ENCODE measurements at places on chromosomes 13 and 19.

- no peak for DNase-seq
Measured at GRCh38 chr13:48939728-48940127, 36.0 kb upstream of the FNDC3A start.

DNA sequence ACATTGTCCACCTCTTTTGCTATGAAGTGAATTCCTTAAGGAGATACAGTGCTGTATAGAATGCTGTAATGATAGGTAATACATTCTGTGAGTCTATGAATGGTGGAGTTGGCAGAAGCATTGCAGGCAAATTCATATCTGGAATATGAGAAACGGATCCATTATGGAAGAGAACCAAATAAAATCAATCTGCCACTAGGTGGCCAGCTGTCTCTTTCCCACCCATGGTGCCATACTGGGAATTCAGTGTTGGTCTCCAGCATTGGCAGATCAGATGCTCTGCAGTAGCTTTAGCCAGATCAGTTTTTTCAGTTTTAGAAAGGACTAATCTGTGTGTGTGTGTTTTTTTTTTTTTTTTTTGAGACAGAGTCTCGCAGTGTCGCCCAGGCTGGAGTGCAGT lies 27.6 kb downstream of the DNAJC3 start:
- DNase-seq, result no peak

DNA sequence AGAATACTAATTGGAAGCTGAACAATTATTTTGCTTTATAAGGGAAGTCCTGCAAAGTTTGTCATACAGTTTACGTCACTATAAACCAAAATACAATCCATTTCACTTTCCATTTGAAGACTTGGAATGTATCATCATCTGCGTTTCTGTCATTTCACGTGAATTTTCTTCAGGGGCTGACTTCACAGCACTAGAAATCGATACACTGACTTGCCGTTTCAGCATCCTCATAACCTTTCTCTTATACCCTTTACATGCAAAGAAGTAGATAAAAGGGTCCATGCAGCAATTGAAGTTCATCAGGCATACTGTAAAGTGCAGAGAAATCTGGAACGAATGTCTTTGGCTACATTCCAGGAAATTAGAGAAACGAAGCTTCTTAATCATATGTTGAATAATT lies 12.2 kb downstream of the GPR183 start:
- DNase-seq, result no peak

- DNase-seq, result no peak
Measured at GRCh38 chr13:112953591-112954487, 15.2 kb upstream of the MCF2L start.

GRCh38 chr13:20350819-20351218 lies 118.7 kb upstream of the GJB6 start:
- DNase-seq, result no peak

GRCh38 chr19:3722443-3723109 lies 14.4 kb downstream of the TJP3 start:
- peak; percentile 88 for DNase-seq

GRCh38 chr13:112445411-112446271 lies 69.5 kb downstream of the SPACA7 start:
- DNase-seq, result no peak

GRCh38 chr13:105758918-105759860 lies 776.3 kb downstream of the EFNB2 start:
- no peak for DNase-seq

GRCh38 chr13:101570410-101570809 lies 117.9 kb downstream of the ITGBL1 start:
- DNase-seq, result no peak

DNA sequence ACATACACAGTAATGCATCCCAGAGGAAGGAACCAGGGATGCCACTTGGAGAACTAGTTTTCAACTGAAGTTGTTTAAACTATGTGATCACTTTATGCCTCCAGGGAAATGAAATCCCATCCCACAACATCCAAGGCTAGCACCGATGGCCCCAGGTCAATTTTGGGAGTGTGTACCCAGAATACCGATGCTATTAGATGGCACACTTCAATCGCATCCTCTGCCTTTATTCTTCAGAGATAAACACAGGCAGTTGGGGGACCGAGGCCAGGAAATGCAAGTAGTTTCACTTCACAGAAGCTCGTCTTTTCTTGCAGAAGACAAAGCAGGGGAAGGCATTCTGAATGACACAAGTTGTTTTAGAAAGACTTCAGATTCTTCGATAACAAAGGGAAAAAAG lies 13.8 kb downstream of the STK24 start:
- no peak for DNase-seq

- DNase-seq, result peak; percentile 99
Measured at GRCh38 chr19:50025022-50025793, at the start of gene VRK3. TSS of gene VRK3 (minus strand) at chr19:50025372. CDS start at chr19:50016162, 9,210 bp downstream.

- DNase-seq, result no peak
Measured at GRCh38 chr13:25796474-25796873, 255.3 kb downstream of the SHISA2 start.

DNA sequence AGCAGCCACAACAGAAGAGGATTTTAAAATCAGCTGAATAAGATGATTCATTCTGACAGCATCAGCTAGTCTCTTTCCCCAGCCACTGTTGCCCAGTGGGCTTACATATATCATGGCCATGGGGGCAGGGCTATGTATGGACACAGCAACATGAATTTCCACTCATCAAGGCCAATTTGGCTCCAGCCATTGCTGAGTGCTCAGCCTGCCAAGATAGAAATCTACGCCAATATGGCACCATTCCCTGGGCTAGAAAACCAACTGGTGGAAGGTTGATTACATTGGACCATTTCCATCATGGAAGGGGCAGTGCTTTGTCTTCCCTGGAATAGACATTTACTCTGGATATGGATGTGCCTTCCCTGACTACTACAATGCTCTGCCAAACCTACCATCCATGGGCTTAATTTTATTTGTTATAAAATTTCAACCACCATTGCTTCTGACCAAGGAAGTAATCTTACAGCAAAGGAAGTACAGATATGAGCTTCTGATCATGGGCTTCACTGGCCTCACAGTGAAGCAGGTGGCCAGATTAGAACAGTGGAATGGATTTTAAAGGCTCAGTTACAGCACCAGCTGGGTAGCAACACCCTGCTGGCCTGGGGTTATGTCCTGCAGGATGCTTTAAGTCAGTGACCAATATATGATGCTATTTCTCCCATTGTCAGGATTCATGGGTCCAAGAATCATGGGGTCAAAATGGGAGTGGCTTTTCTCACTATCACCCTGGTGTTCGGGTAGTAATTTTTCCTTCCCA lies 9.8 kb upstream of the ALOX5AP start:
- no peak for DNase-seq

DNA sequence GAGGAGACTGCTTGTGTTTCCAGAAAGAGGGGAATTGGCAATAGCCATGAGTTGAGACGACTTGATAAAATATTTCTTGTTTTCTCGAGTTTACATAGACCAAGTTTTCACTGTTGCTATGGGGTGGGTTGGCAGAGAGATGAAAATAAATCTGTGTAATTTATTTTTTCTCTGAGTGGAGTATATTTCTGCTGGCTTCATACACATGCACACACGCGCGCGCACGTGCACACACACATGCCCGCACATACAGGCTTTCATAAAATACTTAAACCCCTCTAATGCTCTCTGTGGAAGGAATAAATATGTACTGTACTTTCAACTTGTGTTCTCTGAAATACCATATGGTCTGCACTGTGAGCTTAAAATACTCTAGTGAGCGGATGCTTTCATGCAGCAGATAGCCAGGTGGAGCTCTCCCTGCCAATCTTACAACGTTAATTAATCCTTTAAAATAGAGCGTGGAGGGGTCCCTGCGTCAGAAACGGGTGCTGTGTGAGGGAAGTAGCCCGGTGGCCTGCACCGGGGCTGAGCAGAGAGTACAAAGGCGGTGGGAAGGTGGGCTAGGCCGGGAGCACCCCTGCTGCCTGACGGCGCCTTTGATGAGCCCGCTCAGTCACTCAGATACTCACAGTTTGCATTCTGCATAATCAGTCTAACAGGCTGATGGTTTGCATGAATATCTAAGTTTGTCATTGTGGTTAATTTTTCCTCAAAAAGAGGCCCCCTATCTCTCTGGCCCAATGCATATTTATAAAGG lies 44.1 kb downstream of the CCNE1 start:
- DNase-seq, result no peak

GRCh38 chr19:48603001-48603400 lies 3.5 kb upstream of the SPACA4 start:
- DNase-seq, result no peak

GRCh38 chr19:23507446-23507845 lies 112.2 kb upstream of the ZNF91 start:
- no peak for DNase-seq

GRCh38 chr19:55283548-55284377 lies at the start of gene BRSK1:
TSS of gene BRSK1 (plus strand) at chr19:55283997. CDS start at chr19:55284443, 446 bp downstream.
- DNase-seq, result peak; percentile 47

DNA sequence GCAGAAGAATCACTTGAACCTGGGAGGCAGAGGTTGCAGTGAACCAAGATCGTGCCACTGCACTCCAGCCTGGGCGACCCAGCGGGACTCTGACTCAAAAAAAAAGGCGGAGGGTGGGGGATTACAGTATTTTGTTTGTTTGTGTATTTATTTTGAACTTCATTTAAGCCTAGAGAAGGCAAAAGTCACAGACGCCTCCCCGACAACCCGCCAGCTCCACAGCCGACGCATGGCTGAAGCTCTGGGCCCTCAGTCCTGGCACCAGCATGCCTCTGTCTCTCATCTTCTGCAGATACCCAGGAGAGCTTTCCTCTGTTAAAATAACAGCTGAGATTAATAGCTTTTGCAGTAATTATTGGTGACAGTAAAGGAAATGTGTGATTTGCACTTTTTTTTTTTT lies 17.2 kb upstream of the PDCD5 start:
- no peak for DNase-seq

DNA sequence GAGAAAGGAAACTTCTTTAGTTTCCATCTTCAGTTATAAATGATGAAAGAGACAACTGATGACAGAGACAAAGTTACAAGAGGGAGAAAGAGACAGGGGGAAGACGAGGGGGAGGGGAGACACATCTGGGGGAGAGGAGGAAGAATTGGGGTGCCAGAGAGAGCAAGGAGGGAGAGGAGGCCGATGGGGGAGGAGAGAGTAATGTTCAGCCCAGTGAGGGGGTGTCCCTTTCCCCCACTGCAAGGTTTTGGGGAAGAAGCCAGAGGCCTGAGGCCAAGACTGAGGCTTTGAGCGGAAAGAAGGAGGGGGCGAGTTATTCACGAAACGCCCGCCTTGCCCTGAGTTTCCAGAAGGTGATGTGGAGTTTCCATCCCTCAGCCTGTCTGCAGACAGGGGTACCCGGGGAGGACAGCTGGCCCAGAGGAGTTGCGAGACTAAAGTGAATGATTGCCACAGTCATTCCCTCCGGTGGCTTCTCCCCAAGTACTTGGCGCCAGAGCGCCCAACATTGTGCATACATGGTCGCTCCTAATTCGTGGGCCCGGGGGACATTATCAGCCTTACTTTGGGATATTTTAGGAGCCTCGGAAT lies 558 bp upstream of the PPAN start:
- DNase-seq, result no peak

DNA sequence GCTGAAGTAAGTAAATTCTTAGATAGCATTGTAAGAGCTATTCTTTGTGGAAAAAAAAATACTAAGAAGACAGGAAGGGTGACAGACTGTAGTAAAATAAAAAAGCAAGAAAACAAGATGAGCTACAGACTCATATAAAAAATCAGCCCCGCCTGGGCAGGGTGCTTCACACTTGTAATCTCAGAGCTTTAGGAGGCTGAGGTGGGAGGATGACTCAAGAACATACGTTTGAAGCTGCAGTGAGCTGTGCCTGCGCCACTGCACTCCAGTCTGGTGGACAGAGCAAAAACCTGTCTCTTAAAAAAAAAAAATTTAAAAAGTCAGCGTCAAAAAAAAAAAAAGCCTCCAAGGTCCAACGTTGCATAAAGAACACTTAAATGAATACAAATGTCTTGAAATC lies 102.1 kb downstream of the VWA8 start:
- no peak for DNase-seq

GRCh38 chr13:36090592-36090991 lies 40.6 kb downstream of the DCLK1 start:
- DNase-seq, result no peak

GRCh38 chr19:29858000-29858596 lies 46.3 kb downstream of the CCNE1 start:
- peak; percentile 49 for DNase-seq

DNA sequence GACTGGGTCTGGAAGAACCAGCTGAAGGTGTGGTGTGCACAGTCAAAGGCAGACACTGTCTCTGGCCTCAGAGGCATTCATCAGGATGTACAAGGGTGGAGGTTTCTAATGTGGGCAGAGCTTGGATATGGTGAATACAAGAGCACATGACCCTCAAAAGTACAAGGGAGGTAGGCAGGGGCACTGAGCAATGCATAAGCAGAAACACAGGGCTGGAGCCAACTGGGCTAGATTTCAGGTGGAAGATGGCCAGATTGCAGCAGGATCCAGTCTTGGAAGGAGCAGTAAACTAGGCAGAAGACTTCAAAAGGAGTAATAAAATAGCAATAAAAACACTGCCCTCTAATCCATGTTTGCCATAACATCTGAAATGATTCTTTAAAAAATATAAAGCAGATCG lies 417.1 kb downstream of the OLFM4 start:
- no peak for DNase-seq

GRCh38 chr13:25528266-25528665 lies 156.5 kb downstream of the ATP8A2 start:
- no peak for DNase-seq

DNA sequence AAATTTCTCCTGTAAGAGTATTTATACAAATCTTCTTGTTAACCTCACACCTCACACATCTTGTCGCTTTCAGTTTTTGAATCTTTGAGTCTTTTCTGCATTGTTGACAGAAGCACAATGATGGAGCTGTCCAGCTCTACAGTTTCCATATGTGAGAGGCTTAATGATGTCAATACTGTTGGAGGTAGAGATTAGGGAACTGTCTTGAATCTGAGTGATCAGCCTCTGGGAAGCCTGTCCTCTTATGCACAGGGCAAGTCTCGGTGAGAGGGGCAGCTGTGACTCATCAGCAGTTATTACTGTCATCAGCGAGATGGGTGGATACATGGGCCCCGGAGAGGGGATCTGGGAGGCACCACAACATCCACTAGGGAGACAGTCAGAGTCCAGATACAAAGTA lies 4.6 kb upstream of the ITGBL1 start:
- no peak for DNase-seq

DNA sequence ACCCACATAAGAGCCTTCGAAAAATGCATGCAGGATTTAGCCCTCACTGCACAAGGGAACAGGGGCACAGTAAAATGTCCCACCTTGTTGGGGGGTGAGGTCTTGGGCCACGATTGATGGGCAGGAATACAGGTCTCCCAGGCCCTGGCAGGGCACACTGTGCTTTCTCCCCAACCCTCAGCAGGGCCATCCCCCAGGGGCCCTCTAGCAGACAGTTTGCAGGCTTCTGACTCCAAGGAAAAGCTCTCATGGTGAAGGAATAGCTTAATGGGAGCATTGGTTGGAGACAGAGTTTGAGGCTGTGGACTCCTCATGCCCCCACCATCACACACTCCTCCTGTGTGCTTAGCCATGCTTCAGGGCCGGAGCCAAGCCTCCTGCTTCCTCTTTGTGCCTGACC lies 484.6 kb downstream of the ZNF536 start:
- no peak for DNase-seq

GRCh38 chr13:28557725-28558520 lies 63.0 kb upstream of the FLT1 start:
- no peak for DNase-seq
